ENCODE measurements at places on chromosomes 1 and 21.
A peak's percentile ranks its signal among the peaks of the same experiment; 100 is the strongest.

- DNase-seq: no peak
Measured at GRCh38 chr1:234163267-234163919, 209.9 kb upstream of the COA6 start.

DNA sequence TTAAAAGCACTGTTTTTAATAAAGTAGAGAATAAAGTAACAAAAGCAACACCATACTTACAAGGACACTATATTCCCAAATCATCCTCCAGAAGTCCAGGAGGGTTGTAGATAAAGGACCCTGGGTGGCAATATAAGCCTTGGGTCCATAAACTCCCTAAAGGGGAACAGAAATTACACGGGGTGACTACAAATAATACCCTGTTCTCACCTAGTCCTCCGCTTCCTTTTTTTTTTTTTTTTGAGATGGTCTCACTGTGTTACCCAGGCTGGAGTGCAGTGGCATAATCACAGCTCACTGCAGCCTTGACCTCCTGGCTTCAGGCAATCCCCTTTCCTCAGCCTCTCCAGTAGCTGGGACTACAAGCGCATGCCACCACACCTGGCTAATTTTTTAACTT, 13.1 kb downstream of the PTPN22 start:
- DNase-seq: no peak

DNA sequence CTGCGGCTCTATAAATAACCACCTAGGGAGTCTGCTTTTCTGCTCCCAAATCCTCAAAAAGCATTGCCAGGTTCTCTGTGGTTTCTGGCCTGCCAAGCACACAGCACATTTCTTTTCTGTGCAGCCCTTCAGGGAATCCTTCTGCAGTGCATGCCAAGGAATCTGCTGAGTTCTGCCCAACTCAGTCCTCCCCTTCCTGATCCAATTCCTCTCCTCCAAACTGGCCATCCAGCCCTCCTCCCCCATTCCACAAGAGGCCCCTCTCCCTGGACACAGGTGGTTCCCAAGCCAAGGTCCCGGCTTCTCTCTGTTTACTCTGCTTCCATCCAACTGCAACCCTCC, 61.8 kb downstream of the HIVEP3 start:
- no peak for DNase-seq

DNA sequence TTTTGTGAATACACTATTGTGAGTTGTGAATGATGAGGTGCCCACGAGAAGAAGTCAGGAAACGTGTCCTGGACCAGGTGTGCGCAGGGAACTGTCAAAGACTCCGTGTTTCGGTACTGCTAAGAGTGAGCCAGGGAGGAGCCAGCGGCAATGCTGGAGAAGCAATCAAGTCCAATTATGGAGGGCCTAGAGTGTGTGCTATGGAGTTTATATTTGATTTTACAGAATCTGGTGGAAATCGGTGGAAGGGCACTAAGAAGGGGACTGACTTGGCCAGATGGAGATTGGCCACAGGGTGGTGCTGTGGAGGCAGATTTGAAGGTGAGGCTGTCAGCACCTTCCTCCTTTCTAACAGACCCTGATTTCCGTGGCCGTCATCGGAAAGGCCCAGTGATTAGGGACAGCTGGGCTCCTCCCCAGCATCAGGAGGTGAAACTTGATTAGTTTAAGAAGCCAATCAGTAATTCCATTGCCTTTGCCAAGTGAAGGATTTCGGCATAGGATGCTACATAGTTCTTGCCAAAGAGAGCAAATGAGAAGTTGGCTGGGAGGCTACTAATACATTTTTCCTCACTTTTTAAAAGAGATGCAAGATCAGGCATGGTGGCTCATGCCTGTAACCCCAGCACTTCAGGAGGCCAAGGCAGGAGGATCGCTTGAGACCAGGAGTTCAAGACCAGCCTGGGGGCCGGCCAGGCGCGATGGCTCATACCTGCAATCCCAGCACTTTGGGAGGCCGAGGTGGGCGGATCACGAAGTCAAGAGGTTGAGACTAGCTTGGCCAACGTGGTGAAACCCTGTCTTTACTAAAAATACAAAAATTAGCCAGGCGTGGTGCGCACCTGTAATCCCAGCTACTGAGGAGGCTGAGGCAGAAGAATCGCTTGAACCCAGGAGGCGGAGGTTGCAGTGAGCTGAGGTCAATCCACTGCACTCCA, 7.0 kb downstream of the PTCH2 start:
- DNase-seq: peak; percentile 76

- no peak for DNase-seq
Measured at GRCh38 chr1:79325705-79326104, 319.2 kb upstream of the ADGRL4 start.

GRCh38 chr1:214838351-214838750, 235.4 kb downstream of the CENPF start:
- DNase-seq: no peak

- no peak for DNase-seq
Measured at GRCh38 chr1:67376381-67376780, 53.8 kb downstream of the SERBP1 start.

DNA sequence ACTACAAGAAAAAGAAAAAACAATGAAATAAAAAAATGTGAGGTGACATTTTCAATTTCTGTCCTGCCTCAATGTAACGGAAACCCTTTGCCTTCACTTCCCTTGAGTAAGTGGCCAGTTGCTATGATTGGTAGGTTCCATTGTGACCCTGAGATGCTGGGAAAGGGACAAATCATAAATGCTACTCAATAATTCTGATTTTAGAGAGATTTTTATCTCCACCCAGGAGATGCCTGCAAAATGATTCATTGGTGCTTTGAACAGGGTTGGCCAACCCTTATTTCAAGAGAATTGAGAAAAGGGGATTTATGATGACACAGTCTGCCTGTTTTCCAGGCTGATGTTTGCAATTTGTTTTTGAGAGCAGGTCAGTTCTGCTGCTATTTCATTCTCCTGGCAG, 22.5 kb downstream of the XCL1 start:
- no peak for DNase-seq

GRCh38 chr1:64745181-64745985, 508 bp downstream of the RAVER2 start:
- no peak for DNase-seq

- DNase-seq: no peak
Measured at GRCh38 chr1:203324105-203325025, 19.0 kb downstream of the BTG2 start.

GRCh38 chr1:83318366-83318765, 680.6 kb downstream of the TTLL7 start:
- no peak for DNase-seq

DNA sequence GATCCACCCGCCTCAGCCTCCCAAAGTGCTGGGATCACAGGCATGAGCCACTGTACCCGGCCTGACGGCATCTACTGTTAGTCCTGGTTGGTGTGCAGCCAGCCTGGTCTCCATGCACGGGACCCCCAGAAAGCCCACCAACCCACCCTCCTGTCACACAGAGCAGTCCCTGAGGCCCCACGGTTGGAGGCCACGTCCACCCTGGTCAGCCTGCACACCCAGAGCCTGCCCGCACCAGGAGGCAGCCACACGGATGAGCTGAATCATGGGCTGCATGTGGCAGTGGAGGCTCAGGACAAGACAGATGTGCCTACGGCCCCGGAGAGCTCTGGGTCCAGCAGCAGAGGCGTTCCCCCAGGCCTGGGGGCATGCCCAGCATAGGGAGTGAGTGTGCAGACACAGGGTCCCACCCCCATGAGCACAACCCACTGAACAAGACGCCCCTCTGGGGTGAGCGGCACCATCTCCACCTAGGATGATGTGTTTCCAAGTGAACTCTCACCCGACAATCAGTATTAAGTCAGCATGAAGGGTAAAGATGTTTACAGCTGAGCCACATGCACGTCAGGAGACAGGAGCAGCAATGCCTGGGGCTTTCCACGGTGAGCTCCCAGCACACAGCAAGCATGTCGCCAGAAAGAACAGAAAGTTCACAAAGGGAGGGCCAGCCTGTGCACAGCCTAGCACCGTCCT, 102.1 kb downstream of the WDR4 start:
- DNase-seq: no peak

- no peak for DNase-seq
Measured at GRCh38 chr1:207944571-207944970, 33.6 kb upstream of the CD34 start.

DNA sequence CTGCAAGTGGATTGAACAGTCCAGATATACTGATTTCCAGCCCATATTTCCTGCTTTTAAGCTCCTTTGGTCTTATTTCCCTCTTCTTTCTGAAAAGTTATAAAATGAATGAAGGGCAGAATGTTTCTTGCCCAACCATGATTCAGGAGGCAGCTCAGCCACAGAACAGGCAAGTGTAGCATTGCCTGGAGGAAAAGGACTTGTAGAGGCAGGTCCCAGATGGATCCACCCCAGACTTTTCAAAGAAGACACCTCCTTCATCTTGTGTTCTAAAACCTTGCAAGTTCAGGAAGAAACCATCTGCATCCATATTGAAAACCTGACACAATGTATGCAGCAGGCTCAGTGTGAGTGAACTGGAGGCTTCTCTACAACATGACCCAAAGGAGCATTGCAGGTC, at the start of gene CLCA2:
CLCA2 (plus strand) TSS at position 299 of the 400 bp plus-strand sequence; CDS start at position 376, 77 bp downstream.
- DNase-seq: no peak

GRCh38 chr1:3069491-3070308, 697 bp downstream of the PRDM16 start:
- DNase-seq: no peak

GRCh38 chr1:226108935-226109828, 46.7 kb downstream of the H3-3A start:
- DNase-seq: no peak

DNA sequence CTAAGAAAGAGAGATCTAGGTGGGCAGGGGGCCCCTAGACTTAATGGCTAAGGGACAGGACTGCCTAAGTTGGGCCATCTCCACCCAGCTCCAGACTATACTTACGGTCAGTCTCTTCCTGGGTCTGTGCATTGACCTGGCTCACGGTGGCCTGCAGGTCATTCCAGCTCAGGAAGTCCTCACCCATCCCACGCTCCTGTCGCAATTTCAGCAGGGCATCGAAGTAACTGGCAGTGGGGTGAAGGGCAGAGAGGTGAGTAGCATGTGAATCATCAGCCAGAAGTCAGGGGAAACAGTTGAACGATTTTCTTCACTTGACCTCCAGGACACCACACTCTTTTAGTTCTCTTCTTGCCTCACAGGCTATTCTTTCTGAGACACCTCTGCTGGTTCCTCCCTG, 20.5 kb downstream of the IQGAP3 start:
- DNase-seq: no peak

DNA sequence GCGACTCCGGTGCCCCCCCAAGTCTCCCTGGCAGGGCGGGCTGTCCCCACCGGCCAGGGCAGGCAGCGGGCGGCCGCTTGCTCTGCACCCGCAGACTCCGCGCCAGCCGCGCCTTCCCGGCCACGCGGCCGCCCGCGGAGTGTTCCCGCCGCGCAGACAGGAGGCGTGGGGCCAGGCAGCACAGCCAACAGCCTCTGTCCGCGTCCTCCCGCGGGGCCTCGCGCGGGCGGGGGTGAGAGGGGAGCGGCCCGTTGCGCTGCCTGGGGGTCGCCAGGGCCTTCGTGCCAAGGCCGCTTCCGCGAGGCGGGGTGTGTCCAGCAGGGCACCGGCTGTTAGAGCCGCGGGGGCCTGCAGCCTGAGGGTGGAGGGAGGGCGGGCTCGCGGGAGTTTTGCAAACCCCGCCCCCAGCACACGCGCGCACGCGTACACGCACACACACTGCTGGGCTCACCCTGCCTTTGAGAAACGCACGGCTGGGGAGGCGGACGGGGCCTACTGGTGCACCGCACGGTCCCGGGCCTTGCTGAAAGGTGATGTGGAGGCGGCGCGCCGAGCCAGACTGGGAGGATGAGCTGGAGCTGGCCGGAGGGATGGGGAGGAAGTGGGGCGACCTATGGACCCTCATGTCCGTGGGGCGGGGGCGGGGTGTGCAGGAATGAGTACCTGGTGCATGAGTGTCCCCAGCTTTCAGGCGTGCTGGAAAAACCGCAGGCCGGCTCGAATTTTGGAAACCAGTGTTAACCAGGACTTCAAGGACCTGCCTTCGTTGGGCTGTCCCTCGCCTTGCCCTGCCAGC, 41.5 kb downstream of the KIAA1614 start:
- peak; percentile 39 for DNase-seq

GRCh38 chr1:147757015-147757990, 3.1 kb downstream of the GJA5 start:
- no peak for DNase-seq

GRCh38 chr1:211705467-211706091, 30.2 kb upstream of the NEK2 start:
- no peak for DNase-seq

DNA sequence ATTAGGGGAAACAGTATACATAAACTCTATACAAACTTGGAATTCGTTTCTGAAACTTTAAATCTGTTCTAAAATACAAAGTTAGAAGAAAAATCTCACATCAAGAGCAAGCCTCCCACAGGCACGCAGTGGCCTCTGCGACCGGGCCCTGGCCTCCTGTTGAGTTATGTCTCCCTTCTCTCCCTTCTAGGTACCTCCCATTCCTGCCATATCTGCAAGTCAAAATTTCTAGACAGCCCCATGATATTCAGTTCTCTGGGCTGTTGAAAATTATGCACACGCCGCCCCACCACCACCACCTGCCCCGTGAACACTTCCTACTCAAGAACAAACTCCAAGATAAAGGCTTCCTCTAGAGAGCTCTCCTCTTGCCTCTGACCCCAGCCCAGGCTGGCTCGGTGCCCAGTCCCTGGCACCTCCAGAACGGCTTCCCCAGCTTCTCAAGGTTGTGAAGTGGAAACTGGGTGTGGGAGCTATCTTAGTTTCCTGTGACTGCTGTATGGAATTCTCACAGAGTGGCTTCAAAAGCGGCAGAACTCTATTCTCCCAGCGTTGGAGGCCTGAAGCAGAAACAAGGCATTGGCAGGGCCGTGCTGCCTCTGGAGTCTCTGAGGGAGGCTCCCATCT, 37.7 kb upstream of the LRP8 start:
- no peak for DNase-seq

GRCh38 chr1:22485431-22485830, 33.8 kb downstream of the ZBTB40 start:
- no peak for DNase-seq

DNA sequence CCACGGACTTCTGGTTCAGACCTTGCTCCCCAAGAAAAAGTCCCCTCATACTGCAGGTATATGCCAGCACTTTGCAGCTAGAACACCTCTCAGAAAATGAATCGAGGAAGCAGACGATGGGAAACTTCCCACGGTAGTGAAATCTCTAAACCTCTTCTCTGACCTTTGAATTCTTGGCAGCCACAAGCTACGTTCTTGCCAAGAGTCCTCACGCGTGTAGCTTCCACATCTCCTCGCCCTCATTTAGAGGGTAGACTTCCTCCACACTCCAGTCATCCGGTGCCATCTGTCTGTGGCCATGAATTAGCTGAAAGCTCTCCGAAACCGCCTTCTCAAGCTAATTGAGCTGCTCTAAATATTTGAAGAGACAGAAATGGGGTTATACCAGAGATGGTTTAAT, 127.8 kb downstream of the RGS7 start:
- DNase-seq: no peak

DNA sequence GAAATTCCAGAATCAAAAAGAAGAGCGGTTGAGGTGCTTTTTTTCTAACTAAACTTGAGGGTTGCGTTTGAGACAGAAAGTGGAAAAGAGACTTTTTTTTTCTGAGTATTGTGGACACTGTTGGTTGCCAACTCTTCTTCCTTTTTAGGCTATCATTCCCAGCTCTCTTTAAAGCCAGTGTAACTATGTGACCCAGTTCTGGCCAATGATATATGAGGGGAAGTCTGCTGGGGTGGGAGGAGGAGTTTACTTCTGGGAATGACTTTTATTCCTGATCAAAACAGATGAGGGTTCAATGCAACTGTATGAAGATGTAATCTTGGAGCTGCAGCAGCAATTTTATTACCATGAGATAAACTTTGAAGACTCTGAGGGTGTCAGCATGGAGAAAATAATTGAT, 17.3 kb upstream of the NMNAT2 start:
- no peak for DNase-seq

All from stimulated activated CD8-positive, alpha-beta memory T cell treated with anti-CD3 and anti-CD28 coated beads, Interleukin-2, amount 100 ng/mL, for 1 hour (primary cell).